ENCODE measurements at places on chromosomes 5 and 9.

DNA sequence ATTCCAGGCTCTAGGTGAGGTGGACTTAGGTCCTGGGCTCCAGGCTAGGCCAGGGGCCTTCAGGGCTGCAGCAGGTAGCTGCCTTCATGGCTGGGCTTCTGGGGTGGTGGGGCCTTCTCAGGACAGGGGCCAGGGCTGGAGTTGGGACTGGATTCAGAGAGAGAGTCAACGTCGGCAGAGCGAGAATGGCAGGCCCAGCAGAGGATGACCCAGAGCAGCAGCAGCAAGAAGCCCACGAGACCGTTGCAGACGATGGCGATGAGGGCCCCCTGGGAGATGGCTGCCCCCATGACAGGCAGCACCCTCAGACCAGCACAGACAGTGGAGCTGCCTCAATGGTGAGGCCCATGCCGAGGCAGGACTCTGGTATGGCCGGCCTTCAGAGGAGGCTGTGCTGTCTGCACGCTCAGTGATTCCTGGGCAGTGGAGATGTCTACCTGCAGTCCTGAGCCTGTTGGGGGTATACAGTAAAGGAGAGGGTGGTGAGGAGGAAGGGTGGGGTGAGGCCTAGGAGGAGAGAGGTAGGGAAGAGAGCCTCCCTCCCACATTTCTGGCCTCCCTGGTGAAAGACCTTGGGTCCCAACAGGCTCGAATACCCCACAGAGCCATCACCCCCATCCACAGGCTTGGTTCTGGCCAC lies 1.3 kb downstream of the ENHO start:
- DNase-seq, result no peak

GRCh38 chr5:16561660-16562059 lies 55.1 kb downstream of the RETREG1 start:
- no peak for DNase-seq

- no peak for DNase-seq
Measured at GRCh38 chr9:131258698-131259431, 17.4 kb downstream of the FAM78A start.

GRCh38 chr9:28136113-28136512 lies 562.8 kb upstream of the C9orf72 start:
- DNase-seq, result no peak

- DNase-seq, result no peak
Measured at GRCh38 chr5:62542720-62543119, 35.9 kb upstream of the LRRC70 start.

GRCh38 chr5:141597814-141598213 lies 21.0 kb downstream of the DIAPH1 start:
- no peak for DNase-seq

- DNase-seq, result no peak
Measured at GRCh38 chr5:108461628-108462367, 79.9 kb upstream of the FBXL17 start.

DNA sequence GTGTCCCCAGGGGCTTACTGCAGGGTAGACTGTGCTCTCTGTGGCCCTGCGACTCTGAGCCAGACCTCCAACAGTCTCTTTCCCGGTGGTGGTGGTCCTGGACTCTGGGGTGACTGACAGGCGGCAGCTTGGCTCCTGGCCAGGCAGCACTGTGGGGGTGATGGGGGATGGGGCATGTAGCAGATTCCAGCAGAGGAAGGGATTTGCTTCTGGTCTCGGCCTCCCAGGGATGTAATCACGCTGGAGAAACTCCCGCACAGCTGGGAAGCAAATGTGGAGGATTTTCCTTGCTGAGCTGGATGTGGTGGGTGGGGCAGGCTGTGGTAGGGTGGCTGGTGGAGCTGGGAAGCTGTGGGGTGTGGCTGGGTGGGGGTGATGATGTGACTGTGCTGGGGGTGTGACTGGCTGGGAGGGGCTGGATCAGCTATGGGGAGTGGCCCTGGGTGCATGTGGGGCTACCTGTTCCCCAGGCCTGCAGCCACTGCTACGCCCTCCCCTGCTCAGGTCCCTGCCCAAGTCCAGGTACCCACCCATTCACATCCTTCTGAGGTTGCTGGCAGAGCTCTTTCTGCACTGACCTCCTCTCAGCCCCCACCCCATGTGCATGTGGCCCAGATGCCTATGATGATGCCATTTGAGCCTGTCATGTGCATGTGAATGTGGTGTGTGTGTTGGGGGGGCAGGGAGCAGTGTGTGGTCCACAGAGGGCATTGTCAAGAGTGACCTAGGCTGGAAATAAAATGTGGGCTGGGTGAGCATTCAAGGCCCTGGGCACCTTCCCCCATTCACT lies 3.8 kb downstream of the NDST1 start:
- DNase-seq, result no peak

- no peak for DNase-seq
Measured at GRCh38 chr5:28500511-28500910, 1462.1 kb upstream of the CDH9 start.

- no peak for DNase-seq
Measured at GRCh38 chr5:35513612-35514011, 104.1 kb upstream of the SPEF2 start.

- DNase-seq, result no peak
Measured at GRCh38 chr5:119379942-119380547, 24.2 kb downstream of the TNFAIP8 start.

- DNase-seq, result no peak
Measured at GRCh38 chr5:125245216-125245615, 498.8 kb upstream of the ZNF608 start.

- DNase-seq, result no peak
Measured at GRCh38 chr5:35138232-35138631, 90.5 kb upstream of the AGXT2 start.

- DNase-seq, result no peak
Measured at GRCh38 chr5:169826618-169827017, 153.7 kb downstream of the INSYN2B start.

GRCh38 chr5:169778622-169779596 lies 141.8 kb downstream of the DOCK2 start:
- DNase-seq, result no peak

GRCh38 chr9:18190671-18191374 lies 283.1 kb upstream of the ADAMTSL1 start:
- no peak for DNase-seq

DNA sequence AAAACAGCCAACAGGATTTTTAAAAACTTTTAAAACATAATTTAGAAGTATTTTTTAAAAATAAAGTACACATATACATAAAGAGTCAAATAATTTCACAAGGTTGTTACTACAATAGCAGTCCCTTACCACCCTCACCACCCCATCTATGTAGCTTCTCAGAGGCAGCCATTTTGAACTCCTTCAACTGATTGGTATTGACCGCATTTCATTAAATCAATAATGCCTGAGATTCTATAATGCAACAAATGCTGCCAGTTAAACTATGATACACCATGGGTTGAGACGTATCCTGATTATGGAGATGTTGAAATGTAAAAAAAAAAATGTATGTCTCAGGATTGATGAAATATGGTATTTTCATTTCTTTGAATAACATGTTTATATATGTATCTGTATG lies 78.8 kb downstream of the PCSK1 start:
- DNase-seq, result no peak

- no peak for DNase-seq
Measured at GRCh38 chr5:98791001-98791519, 17.6 kb downstream of the RGMB start.

DNA sequence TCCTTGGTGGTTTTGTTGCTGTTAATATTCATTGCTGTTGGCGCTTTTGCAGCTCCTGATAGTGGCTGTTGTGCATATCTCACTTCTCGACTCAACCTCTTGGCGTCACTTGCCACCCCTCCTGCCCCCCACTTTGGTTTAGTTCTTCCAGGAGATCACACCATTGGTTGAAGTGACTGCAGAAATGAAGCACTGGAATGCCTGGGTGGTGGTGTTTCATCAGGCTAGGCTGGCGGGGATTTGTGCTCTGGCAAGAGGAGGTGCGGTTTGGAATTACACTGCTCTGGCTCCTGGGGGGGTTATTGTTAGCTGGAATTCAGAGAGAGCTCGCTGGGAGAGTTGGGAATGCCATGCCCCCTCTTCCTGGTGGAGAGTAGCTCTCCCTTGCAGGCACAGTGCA lies 11.5 kb downstream of the PRRC2B start:
- no peak for DNase-seq

DNA sequence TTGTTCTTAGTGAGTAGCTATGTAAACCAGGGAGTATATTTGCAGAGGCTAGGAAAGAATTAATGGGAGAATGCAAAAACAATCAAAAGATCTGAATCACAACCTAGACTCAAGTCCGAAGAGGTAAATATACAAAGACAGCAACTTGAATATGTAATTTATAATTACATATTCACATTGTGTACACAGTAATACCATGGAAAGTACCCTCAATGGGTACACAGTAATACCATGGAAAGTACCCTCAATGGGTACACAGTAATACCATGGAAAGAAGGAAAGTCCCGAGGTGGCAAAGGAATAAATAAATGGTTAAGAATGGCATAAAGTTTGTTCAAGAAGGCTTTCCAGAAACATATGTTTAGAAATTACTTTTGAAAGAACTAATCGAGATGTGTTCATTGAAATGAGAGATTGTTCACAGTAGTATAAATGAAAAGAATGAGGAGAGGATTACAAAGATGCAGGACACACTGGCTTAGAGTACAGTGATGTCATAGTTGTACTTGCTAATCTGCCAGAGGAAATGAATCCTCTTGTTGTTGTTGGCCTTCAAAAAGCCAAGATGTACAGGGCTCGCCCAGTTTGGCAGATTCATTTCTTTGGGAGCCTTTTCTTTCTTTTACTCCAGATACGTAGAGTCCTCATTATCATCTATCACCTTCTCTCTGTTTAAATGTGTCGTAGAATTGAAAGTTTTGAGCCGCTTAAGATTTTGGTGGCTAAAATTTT lies 116.0 kb downstream of the UNC13B start:
- no peak for DNase-seq

GRCh38 chr5:87079219-87079618 lies 188.5 kb upstream of the RASA1 start:
- DNase-seq, result no peak

DNA sequence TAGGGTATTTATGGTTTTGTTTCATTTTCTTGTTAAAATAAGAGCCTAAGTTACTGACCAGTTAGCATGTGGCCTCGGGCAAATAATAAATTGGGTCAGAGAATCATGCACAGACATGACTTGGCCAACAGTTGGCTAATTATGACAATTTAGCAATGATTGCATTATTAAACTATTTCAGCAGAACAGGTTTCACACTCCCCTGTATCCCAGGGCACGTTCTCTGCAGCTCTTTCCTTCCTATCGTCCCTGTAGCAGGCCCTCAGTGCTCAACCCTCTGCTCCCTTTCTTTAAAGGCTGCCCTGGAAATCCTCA lies 167.9 kb downstream of the TSSK1B start:
- DNase-seq, result no peak

DNA sequence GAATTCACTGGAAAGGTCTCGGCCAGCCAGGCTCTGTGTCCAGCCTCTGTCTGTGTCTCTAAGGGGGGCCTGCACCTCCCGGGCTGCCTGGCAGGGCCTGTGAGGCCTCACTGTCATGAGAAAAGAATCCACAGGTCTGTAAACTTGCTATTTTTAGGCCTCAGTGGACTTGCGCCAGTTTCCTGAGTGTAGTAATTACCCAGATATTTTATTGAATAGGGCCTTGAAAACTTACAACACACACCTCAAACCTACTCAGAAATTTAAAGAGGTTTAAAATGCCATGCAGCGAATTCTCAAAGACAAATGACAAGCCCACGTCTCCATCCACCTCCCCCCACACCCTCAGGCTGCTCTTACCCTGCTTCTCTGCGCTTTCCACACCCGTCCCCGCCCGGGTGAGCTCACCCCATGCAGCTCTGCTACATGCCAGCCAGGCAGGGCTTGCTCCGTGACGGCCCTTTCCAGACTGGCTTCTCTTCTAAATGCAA lies 8.8 kb upstream of the TENT4A start:
- DNase-seq, result no peak

DNA sequence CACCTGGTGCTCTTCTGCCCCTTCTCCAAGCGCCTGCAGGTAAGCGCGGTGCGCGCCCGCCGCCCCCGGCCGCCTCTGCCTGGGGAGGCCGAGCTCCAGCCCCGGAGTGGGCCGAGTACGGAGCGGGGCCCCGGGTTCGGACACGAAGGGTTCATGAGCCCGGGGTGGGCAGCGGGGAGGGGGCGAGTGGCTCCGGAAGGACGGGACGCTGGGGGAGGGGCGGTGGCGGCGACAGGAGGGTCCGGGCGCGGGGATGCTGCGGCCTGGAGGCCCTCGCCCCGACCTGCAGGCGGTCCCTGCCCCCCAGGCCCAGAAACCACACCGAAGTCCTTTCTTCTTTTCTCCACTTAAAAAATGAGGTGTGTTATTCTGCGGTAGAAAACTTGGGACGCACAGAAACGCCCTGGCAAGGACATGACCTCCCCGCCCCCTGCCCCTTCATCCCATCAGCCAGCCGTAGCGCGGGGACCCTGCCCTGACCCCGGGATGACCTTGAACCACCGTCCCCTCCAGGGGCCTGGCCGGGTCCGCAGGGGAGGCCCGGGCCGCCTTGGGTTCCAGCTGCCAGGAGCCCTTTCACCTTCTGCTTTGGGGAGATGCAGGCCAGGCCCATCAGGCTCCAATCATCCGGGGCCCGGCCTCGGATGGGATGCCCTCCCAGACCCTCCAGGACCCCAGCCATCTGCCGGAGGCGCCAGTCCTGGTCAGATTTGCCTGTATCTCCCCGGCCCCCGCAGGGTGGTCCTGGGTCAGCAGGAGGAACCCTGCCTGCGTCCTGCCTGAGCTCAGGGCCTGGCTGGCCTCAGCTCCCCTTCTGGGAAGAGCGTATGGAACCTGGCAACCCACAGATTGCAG lies 545 bp downstream of the DIPK1B start:
- no peak for DNase-seq

GRCh38 chr5:148841519-148841918 lies 15.1 kb downstream of the ADRB2 start:
- no peak for DNase-seq

DNA sequence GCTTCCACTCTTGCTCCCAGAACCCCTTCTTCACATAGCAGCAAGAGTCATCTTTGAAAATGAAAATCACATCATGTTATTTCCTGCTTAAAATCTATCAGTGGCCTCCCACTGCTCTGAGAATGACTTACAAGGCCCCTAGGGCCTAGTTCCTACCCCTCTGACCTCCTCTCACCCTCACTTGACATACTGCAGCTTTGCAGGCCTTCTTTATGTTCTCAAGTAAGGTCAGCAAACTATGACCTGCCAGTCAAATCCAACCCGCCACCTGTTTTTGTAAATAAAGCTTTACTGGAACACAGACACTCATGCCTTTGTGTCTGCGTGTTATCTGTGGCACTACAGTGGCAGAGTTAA lies 185.7 kb downstream of the NR3C1 start:
- DNase-seq, result no peak

All from NCI-H1092 treated with DMSO at 0.1 percent for 48 hours (cell line).